ENCODE measurements at places on chromosomes 3 and 15.

DNA sequence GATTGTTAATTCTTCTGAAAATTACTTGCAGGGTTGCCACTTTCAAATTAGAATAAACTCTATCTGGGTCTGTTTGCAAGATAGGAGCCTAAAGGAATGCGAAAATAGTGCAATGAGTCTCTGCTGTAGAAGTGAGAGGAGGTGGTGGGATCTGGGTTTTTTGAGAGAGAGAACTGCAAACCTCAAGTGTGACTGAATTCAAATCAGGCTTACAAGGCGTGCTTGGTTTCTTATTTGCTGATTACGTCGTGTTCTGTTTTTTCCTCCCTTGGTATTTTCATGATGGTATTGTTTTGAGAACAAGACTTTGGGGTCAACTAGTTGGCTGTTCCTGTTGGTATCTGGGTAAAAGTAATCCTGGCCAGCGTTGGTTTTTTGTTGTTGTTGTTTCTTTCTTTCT, 490.9 kb upstream of the CFAP20DC start:
- no peak for DNase-seq

DNA sequence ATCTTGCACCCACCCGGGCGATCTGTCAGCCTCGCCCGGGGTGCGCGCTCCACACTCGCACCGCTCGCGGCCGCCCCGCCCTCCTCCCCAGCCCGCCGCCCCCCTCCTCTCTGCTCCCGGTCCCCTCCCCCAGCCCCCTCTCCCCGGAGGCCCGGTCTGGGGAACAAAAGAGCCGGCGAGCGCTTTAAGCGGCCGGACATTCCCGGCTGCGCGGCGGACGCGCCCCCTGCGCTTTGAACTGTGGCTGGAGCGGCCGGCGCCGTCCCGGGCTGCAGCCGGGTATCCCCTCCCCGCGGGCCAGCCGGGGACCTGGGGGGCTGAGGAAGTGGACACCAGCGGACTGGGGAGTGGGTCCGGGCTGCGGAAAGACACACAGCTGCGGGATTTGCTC, at the start of gene IGDCC3:
TSS of gene IGDCC3 (minus strand) at position 27 of the 391 bp plus-strand sequence. CDS start 214 bp downstream, outside the sequence.
- no peak for DNase-seq

GRCh38 chr3:108008931-108009639, 81.7 kb downstream of the CD47 start:
- peak; percentile 81 for DNase-seq

GRCh38 chr3:177633671-177634207, 436.5 kb upstream of the TBL1XR1 start:
- peak; percentile 68 for DNase-seq

DNA sequence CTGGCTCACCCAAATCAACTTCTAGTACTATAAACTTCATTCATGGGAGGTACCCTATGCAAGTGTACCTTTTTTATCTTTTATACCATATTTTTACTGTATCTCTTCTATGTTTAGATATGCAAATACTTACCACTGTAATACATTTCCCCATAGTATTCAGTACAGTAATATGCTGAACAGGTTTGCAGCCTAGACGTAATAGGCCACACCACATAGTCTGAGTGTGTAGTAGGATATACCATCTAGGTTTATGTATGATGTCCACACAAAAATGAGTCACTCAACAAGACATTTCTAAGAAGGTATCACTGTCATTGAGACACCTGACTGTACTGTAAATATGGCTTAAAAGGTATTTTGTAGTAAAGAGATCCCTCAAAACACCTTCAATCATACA, 124.7 kb downstream of the PLOD2 start:
- DNase-seq = no peak

GRCh38 chr3:178618896-178619295, 82.7 kb downstream of the KCNMB2 start:
- no peak for DNase-seq

GRCh38 chr15:50764461-50765194, 878 bp downstream of the SPPL2A start:
- DNase-seq = no peak

Measured in brain microvascular endothelial cell (primary cell).